CD4-positive, CD25-positive, alpha-beta regulatory T cell (primary cell): ENCODE measurements at places on chromosomes 2 and 18.

DNA sequence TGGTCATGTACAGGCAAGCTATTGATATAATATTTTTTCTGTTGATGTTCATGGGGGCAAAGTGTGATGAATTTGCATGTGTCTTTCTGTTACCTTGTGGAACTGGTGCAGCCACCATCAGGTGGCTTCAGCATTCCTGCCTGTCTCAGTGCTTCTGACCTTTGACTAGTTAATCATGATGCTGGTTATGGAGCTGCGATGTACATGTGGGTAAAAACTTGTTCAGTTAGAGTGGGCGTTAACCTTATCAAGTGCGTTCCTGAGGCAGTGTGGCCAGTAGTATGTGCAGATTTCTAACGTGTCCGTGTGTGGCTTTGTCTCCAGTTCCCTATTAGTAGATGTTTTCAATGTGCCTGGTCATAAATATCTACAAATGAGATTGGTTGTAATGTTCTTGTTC, 127.4 kb upstream of the ZSWIM2 start:
- H3K4me3 ChIP-seq: no peak overlapping the region
- no peak overlapping the region for H3K27ac ChIP-seq
- no peaks in the 10 kb centered on the region for H3K4me1 ChIP-seq
- no peaks in the 10 kb centered on the region for H3K36me3 ChIP-seq
- DNase-seq: no peak

GRCh38 chr2:30218338-30218713, 13.0 kb upstream of the LBH start:
- H3K27me3 ChIP-seq: no peaks in the 10 kb centered on the region
- H3K27ac ChIP-seq: no peak overlapping the region
- peaks cover 17% of the 10 kb centered on the region for H3K4me1 ChIP-seq

- peaks cover 1% of the 10 kb centered on the region for H3K27me3 ChIP-seq
- DNase-seq: no peak
- no peak overlapping the region for H3K27ac ChIP-seq
- H3K36me3 ChIP-seq: no peaks in the 10 kb centered on the region
These were observed 326.4 kb downstream of the SMAD2 start for GRCh38 chr18:47604021-47604420.

DNA sequence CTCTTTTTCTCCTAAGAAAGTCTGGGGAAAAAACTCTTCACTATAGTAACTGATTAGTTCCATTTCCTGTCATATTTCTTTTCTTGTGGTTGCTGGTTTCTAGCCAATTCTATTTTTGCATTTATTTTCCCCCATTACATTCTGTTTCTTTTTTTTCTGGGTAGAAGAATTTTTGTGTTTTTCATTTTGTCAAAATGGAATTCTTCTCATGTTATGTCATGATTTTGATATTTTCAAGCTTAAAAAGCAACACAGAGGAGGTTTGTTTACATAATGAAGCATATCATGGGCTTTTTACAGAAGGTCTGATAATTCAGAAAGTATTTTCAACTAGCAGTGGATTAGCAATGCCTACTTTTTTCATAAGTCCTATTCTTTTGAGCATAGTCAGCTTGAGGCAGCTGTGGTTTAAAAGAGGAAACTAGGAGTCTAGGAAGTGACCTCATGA, 102.0 kb downstream of the MAP2 start:
- H3K4me3 ChIP-seq: no peak overlapping the region
- no peaks in the 10 kb centered on the region for H3K4me1 ChIP-seq
- no peak for DNase-seq
- no peak overlapping the region for H3K27ac ChIP-seq

DNA sequence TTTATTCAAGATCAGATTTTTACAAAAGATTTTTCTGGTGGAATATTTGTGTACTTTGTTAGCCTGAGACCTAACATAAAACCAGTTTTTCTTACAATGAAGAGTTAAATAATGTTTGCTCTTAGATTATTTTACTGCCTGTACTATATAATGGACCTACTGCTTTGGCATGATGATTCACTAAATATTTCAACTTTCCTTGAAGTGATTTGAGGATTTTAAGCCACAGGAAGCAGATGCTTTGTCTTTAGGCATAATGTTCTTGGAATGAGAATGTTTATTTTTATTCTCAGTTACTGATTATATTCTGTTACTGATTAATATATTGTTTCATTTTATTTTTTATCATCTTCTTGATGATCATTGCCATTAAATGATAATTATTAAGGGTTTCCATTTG, 175.3 kb upstream of the LRP1B start:
- no peaks in the 10 kb centered on the region for H3K36me3 ChIP-seq
- H3K4me3 ChIP-seq: no peak overlapping the region
- no peaks in the 10 kb centered on the region for H3K27me3 ChIP-seq
- DNase-seq: no peak
- H3K27ac ChIP-seq: no peak overlapping the region
- H3K4me1 ChIP-seq: no peaks in the 10 kb centered on the region

DNA sequence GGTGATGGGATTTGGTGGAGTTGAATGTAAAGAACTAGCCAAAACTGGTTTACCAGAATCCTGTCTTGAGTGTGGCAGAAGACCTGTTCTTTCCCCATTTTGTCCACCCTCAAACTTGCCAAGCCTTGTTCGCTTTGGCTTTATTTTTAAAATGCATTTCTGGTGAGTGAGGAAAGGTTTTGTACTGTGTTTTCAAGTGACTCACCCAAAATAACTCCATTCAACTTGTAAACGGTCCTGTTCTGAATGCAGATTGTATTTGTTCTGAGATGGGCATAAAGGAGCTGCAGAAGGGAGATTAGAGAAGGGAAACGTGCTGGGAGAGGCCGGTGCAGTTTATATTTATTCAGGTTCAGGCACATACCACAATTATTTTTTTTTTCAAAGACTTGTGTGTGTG, 5.3 kb upstream of the ITPRID2 start:
- H3K27ac ChIP-seq: no peak overlapping the region
- H3K4me3 ChIP-seq: no peak overlapping the region
- peaks cover 3% of the 10 kb centered on the region for H3K4me1 ChIP-seq
- H3K36me3 ChIP-seq: no peaks in the 10 kb centered on the region
- DNase-seq: no peak

GRCh38 chr2:49490710-49491109, 336.4 kb upstream of the FSHR start:
- H3K4me1 ChIP-seq: no peaks in the 10 kb centered on the region
- H3K27me3 ChIP-seq: no peaks in the 10 kb centered on the region
- no peak overlapping the region for H3K4me3 ChIP-seq
- DNase-seq: no peak

- peaks cover 3% of the 10 kb centered on the region for H3K4me1 ChIP-seq
- peaks cover 7% of the 10 kb centered on the region for H3K36me3 ChIP-seq
- DNase-seq: no peak
- H3K27me3 ChIP-seq: no peaks in the 10 kb centered on the region
These were observed 40.7 kb upstream of the C2orf66 start for GRCh38 chr2:196849895-196850294.

DNA sequence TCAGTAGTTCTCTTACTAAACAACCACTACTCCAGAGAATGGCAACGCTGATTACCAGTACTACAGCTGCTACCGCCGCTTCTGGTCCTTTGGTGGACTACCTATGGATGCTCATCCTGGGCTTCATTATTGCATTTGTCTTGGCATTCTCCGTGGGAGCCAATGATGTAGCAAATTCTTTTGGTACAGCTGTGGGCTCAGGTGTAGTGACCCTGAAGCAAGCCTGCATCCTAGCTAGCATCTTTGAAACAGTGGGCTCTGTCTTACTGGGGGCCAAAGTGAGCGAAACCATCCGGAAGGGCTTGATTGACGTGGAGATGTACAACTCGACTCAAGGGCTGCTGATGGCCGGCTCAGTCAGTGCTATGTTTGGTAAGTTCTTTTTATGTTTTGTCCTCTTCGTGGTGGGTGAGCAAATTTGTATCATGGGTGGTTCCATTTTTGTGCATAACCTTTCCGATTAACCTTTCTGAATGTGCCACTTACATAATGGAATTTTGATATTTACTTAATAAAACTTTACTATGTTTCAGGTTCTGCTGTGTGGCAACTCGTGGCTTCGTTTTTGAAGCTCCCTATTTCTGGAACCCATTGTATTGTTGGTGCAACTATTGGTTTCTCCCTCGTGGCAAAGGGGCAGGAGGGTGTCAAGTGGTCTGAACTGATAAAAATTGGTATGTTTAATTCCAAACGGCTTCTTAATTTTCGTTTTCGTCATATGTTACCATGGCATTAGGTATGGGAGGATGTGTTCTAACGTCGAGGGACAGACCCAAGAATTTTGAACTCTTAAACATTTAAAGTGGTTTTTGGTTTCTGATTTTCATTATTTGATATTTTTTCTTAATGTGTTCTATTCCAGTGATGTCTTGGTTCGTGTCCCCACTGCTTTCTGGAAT, 1.3 kb downstream of the SLC20A1 start:
- H3K27me3 ChIP-seq: no peaks in the 10 kb centered on the region
- DNase-seq: no peak
- peak overlapping the region; percentile 86 for H3K27ac ChIP-seq
- peak overlapping the region; percentile 94 for H3K4me3 ChIP-seq

DNA sequence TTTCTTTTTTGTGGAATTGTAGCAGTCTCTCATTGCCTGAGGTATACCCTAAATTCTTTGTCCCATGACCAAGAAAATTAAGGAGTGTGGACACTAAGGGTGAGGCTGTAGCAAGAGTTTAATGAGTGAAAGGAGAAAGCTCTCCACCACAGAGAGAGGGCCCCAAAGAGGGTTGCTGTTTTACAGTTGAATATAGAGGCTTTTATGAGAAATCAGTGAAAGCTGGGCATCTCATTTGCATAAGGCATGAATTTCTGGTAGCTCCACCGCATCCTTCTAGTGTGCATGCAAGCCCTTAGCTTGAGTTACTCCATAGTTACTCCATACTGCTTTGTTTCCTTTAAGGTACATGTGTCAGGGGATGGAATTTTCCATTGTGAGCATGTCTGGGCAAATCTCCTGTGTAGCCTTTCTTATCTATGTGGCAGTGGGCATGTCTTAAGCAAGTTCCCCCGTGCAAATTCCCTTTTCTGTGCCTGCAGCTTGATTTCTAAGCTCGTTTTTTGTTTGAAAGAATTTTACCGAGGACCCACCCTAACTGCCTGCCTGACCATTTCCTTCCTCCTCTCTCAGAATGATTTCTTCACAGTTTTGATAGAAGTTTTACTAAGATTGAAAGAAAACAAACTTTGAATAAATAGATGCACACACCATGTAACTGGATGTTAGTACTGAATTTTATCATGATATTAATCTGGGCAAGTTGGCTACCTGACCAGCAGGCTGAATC, 218.9 kb downstream of the PARD3B start:
- DNase-seq: no peak
- H3K4me1 ChIP-seq: no peaks in the 10 kb centered on the region
- no peaks in the 10 kb centered on the region for H3K36me3 ChIP-seq
- no peak overlapping the region for H3K4me3 ChIP-seq

DNA sequence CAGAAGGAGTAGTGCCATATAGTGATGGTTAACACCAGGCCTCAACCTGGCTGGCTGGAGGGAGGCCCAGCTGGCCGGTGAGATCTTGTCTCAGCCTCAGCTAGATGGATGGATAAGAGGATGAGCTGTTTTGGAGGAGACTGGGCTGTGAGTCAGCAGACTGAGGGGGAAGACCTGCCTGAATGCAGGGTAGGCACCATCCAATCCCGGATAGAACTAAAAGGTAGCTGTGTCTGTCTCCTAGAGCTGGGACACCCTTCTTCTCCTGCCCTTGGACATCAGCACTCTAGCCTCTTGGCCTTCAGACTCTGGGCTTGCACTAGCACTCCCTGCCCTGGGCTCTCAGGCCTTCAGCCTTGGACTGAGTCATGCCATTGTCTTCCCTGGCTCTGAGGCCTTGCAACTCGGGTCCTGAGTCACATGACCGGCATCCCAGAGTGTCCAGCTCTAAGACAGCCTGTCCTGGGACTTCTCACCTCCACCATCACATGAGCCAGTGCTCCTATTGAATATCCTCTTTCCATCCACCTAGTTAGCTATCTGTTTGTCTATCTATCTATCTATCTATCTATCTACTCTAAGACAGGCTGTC, 131.3 kb downstream of the TPO start:
- DNase-seq: no peak
- H3K36me3 ChIP-seq: no peaks in the 10 kb centered on the region
- no peaks in the 10 kb centered on the region for H3K4me1 ChIP-seq
- H3K27me3 ChIP-seq: no peaks in the 10 kb centered on the region
- H3K27ac ChIP-seq: no peak overlapping the region

- no peak for DNase-seq
- H3K27me3 ChIP-seq: no peaks in the 10 kb centered on the region
- H3K4me3 ChIP-seq: no peak overlapping the region
- peaks cover 68% of the 10 kb centered on the region for H3K36me3 ChIP-seq
- H3K4me1 ChIP-seq: no peaks in the 10 kb centered on the region
- no peak overlapping the region for H3K27ac ChIP-seq
These were observed 130.6 kb downstream of the USP34 start for GRCh38 chr2:61340242-61340641.
